AG04449 (cell line): ENCODE measurements at places on chromosomes 16 and 17.

GRCh38 chr17:32927724-32928585, at the start of gene TMEM98:
TSS of gene TMEM98 (plus strand) at chr17:32928153. CDS start at chr17:32931529, 3,376 bp downstream.
- DNase-seq, result no peak

- no peak for DNase-seq
Observed at GRCh38 chr17:16491703-16492612, at the start of gene LRRC75A. TSS of gene LRRC75A (minus strand) at chr17:16492193. CDS start at chr17:16491990, 203 bp downstream.

DNA sequence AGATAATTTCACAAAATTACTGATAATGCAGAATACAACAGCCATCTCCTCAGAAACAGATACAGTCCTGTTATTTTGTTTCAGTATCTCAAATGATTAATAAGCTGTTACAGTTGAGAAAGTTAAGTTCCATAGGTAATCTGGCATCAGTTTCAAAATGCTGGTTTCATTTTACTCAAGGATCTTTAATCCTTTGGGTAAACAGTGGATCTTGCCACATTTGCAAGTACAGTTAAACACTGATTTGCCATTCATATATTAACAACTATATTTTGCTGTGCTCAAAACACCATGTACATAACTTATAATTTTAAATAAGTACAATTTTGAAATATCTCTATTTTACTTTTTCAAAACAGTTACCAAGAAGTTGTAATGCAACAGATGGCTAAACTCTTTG, 31.2 kb downstream of the RPGRIP1L start:
- DNase-seq, result no peak

DNA sequence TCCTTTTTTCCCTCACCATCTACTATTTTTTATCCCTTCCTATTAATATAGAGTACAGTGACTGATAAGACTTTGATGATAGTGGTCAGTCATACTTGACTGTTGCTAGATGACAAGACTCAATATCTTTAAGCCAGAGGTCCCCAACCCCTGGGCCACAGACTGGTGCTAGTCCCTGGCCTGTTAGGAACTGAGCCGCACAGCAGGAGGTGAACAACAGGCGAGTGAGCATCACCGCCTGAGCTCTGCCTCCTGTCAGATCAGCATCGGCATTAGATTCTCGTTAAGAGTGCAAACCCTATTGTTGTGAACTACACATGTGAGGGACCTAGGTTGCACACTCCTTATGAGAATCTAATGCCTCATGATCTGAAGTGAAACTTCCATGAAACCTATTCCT, 341.3 kb downstream of the BCAS3 start:
- DNase-seq, result no peak

DNA sequence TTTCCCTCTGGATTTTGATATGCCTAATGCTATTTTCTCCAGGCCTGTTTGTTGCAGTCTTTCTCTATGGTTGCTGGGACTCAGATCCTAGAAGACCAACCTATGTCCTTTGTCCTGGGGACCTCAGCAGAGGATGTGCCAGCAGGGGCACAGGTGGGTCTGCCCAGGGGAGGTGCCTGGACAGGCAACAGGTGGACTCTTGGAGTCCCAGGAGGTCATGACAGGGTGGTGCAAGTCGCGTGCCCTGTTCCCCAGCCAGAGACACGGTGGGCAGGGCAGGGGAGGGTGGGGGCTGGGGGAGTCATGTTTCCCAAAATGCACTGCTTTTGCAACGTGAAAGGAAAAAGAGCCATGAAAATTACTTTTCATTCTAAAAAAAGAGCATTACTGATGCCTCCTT, 26.3 kb upstream of the PLLP start:
- no peak for DNase-seq

DNA sequence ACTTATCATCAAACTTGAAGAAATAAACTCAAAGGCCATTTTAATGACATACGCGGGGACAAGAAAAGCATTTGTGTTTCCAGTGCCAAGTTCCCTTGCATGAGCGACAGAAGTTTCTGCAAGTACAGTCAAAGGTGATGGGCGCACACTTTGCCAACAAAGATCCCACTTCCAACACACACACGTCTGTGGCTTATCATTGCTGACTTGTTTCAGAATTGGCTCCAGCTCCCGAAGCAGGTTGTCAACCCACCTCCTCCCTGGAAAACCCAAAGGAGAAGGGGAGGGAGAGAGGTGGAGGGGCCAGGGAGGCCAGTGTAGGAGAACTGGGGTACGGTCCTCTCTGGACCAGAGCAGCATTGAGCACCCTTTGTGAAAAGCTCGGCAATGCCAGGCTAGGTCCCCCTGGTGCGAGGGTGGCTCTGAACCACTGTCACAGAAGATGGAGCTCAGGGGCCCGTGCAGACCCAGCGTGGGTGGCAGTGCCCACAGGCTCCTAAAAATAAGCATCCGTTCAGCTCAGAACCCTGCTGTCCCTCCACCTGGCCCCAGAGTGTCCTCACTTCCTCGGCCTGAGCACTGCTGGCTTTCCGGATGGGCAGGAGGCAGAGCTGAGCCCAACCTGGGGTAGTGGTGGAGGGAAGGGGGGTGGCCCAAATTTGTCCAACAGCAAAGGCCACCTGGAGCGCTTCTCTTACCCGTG, 33.2 kb downstream of the RBFOX3 start:
- no peak for DNase-seq

DNA sequence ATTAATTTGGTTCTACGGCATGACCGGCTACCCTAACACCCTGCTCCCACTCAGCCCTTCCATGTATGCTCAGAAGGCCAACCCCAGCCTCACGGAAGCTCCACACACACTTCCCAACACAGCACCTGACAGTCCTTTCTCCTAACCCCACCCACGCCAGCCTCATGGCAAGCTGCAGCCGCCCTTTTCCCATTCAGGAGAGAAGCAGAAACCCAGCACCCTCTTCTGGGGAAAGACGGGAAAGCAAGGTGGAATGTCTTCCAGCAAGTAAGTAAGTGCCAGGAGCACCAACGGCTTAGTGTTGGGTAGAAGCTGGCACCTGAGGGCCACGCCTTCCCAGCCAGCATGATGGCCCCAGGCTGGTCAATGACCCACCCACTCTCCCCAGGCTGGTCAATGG, 32.1 kb downstream of the ABR start:
- DNase-seq, result no peak

- no peak for DNase-seq
Observed at GRCh38 chr17:305090-305976, 47.3 kb downstream of the RPH3AL start.

- DNase-seq, result no peak
Observed at GRCh38 chr16:11379420-11379819, 34.2 kb downstream of the RMI2 start.

GRCh38 chr17:53619025-53619424, 203.7 kb upstream of the KIF2B start:
- DNase-seq, result no peak

- no peak for DNase-seq
Observed at GRCh38 chr17:40460968-40461731, 17.9 kb downstream of the IGFBP4 start.

GRCh38 chr17:45367216-45367615, 50.4 kb upstream of the MAP3K14 start:
- DNase-seq, result no peak

- no peak for DNase-seq
Observed at GRCh38 chr17:81513753-81514488, 1.3 kb upstream of the ACTG1 start.

DNA sequence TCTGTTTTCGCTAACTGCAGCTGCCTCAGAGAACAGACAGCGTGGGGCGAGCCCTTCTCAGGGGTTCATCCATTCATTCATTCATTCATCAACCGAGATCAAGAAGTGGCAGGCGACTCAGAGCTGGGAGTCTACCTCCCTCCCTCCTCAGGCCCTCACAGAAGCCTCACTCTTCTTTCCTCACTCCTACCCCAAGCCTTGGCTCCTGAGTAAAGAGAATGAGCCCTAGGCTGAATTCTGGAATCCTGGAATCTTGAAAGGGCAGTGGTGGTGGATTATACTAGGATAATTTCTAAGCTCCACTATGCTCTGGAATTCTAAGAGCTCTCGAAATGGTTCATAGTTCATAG, 2.3 kb upstream of the DLX3 start:
- DNase-seq, result no peak

DNA sequence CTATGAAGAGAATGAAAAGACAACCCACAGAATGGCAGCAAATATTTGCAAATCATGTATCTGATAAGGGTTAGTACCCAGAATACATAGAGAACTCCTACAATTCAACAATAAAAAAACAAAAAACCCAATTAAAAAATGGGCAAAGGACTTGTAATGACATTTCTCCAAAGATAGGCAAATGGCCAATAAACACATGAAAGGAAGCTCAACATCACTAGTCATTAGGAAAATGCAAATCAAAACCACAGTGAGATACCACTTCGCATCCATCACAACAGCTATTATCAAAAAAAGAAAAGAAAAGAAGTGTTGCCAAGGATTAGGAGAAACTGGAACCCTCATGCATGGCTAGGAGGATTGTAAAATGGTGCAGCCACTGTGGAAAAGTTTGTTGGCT, 45.1 kb upstream of the ARL6IP1 start:
- no peak for DNase-seq

DNA sequence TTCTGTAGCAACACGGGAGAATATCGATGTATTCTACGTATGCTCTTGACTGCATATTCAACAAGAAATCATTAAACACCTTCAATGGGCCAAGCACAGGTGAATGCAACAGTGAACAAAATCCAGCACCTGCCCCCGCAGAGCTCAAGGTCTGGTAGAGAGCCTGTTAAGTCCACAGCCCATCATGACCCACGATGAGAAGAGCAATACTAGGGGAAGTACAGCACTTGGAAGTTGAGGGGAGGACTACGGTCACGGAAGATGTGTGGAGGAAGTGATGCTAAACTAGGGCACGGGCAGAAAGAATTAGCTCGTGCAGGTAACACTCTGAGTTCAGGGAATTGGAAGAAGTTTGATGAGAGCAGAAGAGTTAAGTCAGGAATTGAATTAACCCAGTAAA, 253.6 kb downstream of the HAPSTR1 start:
- no peak for DNase-seq

- DNase-seq, result no peak
Observed at GRCh38 chr16:78478267-78478861, 378.9 kb downstream of the WWOX start.

DNA sequence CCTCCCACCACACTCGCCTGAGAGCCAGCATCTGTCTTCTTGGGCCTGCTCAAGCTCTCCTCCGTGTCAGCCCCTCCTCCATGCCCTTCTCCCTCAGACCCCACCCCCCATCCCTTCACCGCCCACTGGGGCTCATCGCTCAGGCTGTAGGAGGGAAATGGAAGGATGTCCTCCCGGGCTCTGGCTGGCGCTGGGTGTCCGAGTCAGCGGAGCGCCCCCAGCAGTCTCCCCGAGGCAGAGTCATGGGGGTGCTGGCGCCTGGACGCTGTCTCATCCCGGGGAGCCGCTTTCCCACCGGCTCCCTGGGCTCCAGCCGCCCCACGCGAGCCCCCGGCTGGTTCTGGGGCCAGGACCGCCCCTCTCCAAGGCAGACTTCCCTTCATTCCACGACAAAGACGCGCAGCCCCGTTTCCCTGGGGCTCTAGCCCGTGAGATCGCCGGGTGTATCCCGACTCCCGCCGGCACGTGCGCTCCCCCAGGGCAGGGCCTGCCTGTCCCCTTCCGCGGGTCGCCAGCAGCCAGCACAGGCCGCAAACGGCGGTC, 428 bp upstream of the ANTKMT start:
- no peak for DNase-seq

DNA sequence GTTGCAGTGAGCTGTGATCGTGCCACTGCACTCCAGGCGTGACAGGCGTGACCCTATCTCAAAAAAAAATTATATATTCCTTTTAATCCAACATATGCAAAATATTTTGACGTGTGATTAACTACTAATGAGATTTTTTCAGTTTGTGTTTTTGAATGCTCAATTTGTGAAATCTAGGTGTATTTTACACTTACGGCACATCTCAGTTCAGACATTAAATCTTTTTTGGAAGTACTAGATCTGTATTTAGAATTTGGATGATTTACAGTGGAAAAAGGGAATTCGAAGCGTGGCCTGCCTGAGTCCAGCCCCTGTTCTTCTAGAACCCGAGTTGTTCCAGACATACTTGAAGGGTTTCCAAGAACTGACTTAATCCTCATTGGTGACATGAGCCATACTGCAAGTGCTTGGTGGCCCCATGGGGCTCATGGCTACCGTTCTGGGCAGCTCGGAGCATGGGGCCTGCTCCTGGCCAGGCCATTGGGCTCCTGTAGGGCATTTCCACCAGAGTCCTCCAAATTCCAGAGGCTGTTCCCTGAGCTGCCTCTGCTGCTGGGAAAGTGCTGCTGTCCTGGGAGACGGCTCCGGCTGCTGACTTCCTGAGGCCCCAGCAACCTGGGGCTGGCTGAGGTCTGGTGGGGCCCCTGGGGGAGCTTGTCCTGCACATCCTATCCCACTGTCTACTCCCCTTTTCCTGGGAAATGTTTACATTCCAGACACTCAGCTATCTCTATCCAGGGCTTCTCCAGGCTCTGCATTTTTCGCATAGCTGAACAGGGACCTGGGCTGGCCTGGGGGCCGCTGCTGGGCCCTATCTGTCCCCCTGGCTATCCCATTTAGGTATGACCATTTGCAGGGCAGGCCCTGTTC, 27.2 kb downstream of the LLGL2 start:
- no peak for DNase-seq

GRCh38 chr16:27025581-27025980, 41.1 kb upstream of the C16orf82 start:
- DNase-seq, result no peak

- no peak for DNase-seq
Observed at GRCh38 chr17:75124041-75124818, 7.3 kb downstream of the NT5C start.

DNA sequence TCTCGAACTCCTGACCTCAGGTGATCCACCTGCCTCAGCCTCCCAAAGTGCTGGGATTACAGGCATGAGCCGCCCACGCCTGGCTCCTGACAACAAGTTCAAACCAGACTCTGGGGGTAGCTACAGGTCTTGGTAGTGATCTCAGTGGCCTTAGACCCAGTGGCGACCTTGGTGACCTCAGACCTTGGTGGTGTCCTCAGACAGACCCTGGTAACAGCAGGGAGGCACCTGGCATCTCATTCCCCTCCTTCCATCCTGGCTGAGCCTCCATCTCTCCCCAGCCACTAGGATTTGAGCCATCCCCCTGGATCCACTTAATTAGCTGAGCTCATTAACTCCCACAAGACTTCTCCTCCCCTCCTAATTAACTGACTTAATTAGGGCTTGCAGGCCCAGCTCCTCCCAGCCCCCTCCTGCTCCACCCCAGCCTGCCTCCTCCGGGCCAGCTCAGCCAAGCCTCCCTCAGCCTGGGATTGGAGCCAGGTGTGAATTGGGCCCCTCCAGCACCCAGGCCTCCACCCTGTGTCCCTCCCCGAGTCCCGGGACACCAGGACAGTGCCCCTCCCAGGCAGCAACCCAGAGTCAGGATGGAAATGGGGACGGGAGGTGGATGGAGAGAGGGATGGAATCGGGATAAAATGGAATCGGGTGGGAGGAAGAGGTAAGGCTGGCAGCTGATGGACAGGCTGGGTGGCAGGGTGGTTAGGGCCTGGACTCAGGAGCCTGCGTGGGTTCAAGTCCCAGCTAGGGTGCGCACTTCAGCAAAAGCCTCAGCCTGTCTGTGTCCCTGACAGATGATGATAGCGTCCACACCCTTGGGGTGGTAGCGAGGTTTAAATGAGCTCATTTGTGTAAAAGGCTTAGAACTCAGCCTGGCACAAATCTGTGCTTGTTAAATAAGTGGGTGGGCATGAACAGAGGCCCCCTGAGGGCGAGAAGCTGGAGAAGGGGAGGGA, 11.2 kb upstream of the SBK1 start:
- DNase-seq, result no peak

- no peak for DNase-seq
Observed at GRCh38 chr17:33680472-33680871, 387.4 kb upstream of the ASIC2 start.
